H4 (cell line): ENCODE measurements at places on chromosomes 3 and 15. TPM values are rescaled to one million over a fixed set of nuclear protein-coding genes. Genes with fewer than 3 reads are reported as not detected.

- DNase-seq = no peak
Measured at GRCh38 chr3:71067977-71068654, 515.4 kb downstream of the FOXP1 start.

ISL2 gene
- 2.3 and 4.2 TPM in 2 replicates for total RNA-seq

GRCh38 chr15:51909584-51909983 lies 62.0 kb downstream of the LEO1 start:
- DNase-seq = no peak

DNA sequence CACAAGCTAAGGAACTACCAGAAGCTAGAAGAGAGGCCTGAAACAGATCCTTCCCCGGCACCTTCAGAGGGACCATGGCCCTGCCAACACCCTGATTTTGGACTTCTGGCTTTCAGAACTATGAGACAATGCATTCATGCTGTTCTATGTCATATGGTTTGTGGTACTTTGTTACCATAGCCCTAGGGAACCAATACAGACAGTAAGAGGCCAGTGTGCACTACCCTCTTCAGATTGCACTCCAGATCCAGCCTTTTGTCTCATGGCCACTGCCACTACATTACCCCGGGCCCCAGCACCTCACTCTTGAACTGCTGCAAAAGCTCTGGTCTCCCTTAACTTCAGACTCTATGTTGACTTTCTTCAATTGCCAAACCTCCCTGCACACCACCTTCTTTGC lies 24.0 kb downstream of the AAGAB start:
- no peak for DNase-seq

DNA sequence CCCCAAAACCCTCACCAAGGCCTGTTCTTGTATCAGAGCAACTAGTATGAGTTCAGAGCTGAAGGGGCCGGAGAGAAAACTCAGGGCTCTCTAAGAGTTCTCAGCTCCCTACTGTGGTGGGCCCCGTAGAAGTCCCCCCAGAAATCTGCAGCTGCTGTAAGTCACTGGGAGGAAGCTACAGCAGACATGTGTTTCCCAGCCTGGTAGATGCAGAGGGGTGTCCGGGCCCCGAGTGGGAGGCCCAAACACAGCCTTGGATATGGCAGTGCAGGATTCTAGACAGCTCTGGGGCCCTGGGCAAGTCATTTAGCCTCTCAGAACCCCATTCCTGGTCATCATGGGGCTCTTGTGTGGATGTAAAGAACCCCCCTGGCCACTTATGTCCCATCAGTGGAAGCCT lies 39.2 kb upstream of the CSPG4 start:
- no peak for DNase-seq

DNA sequence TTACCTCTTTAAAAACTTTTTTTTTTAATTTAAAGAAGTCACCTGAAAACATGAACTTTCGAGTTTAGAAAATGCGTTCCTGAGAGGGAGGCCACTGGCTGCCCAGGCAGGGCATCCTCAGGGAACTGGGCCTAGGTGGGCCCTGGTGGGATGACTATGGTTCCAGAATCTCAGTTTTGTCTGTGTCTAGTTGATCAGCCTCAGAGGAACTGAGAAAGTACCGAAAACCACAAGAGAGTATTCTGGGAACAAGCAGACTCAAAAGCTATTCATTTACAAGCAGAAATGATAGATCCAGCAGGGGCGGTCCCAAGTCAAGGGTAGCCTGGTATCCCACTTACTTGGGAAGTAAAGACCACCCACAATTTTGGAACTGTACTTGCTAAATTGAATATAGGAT lies 10.5 kb downstream of the WWTR1 start:
- DNase-seq = no peak

DNA sequence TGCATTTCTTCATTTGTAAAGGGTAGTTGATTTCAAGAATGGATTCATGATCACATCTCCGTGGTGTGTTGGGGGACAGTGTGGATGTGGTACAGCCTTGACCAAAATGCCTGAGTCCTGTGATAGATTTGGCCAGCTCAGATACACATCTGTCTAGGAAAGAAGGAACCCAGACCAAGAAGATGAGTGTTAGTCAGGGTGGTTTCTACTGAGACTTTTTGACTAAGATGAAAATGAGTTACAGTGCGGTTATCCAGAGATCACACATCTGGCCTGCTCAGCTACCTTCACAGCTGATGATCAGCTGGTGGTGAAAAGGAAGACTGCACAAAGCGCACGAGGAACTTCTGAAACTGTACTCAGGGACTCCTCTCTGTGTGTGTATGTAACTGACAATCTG lies 68.0 kb downstream of the FNDC3B start:
- DNase-seq = no peak

- no peak for DNase-seq
Measured at GRCh38 chr3:149643963-149644362, 13.9 kb downstream of the WWTR1 start.

ZKSCAN7 gene
- 0.99 and 1.4 TPM in 2 replicates for total RNA-seq

DNA sequence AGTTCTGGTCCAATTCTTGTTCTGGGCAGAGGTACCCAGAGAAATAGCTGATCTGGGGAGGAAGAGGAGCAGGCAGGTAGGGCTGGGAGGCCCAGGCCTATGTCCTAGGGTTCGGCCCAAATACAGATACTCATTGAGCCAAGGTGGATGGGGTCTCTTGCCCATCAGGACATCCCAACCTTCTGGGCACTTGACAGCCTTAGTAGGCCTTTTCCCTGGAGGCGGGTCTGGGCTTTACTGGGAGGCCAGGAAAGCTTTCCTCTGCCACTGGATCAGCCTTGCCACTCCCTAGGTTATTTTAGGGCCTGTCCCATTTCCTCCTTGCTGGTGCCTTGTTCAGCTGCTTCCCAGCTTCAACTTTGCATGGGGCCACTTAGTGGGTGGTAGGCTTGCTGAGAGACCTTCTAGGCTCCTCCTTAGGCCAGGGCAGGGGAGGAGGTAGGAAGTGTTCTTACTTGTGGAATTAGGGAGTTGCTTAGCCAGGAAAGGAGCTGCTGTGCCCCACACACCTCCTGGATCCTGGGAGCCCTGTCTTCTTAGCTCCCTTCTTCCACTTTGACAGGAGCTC lies 9.7 kb downstream of the TEX264 start:
- DNase-seq = no peak

GRCh38 chr3:29468187-29468586 lies 187.3 kb downstream of the RBMS3 start:
- peak; percentile 13 for DNase-seq

CRELD1 gene
- total RNA-seq = 7.4 and 8.7 TPM in 2 replicates

GRCh38 chr3:152192936-152193672 lies 75.6 kb upstream of the MBNL1 start:
- no peak for DNase-seq

DNA sequence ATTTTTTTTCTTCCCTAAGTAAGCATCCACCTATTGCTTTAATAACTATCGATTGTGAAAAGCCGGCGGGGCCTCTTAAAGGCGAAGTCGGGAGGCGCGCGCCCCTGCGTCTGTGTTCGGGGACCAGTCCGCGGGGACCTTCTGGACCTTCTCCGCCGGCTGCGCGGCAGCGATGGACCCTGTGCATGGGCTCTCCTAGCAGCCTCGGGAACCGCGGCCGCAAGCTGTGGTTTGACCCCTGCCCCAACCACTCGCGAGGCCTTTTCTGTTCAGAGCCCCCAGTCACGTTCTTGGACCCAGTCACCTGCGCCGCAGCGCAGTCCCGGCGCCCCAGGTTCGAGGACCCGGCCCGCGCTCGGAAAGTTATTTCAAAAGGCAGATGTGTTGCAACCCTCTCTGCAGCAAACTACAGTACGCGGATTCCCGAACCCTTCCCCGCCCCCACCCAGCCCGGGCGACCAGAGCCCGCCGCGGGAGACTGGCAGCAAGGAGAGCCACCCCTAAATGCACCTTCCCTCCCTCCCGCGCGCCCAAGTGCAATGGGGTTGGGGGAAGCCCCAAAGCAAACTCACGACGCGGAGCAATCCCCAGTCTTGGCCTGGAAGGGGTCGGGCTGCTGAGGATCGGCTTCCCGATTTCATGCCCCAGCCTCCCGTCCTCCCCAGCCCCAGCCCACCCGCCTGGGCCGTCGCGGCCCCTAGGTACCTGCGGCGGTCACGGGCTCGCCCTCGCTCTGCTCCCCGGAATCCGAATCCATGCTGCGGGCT lies 684 bp downstream of the TNFAIP8L3 start:
- DNase-seq = no peak

LMAN1L gene
- 0.10 TPM in 1 of 2 replicates, not detected in the other for total RNA-seq
